Activated T-cell treated with anti-CD3 and anti-CD28 coated beads for 48 hours (primary cell): ENCODE measurements at places on chromosomes 12 and 14.

GRCh38 chr14:23297096-23297495 is 5.6 kb downstream of the PPP1R3E start:
- no peak for DNase-seq

DNA sequence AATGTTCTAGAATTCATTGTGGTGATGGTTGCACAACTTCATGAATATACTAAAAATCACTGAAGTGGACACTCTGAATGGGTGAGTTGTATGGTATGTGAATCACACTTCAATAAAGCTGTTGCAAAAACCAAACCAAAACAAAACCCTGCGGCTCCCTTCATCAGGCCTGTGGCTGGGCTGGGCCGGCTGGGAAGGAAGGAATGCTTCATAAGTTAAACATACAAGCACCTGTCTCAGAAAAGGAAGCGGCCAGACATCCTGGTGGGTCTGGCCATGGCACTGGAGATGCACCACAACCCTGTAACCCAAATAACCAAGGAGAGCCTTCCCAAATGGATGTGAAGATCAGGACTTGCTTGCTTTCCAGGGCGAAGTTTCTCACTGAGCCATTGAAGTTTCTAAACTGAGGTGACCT is 34.9 kb downstream of the TTC7B start:
- no peak for DNase-seq

DNA sequence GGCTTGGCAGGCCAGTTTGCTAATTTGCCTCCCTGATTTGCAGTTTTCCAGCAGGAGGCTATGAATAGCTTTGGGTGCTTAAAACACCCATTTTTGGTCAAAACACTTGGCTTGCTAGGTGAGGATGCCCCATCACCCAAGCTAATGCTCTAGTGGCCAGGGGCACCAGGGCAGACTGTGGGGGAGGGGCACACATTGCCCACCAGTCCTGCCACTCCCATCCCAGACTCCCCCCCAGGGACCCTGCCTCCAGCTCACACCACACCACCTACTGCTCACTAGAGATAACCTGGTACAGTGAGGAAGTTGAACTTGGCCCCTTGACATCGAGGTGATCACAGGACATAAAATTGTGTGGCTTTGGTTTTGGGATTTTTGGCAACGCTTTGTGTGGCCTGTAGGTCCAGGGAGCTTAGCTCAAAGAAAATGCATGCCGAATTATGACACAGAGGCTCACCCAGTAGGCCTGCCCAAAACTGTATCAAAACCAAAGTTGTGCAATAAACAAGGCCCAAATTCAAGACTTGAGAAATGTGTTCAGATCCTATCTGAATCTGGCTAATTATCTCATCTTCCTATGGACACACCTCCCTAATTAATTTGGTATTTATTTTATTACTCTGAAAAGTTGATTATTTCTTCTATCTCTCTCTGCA is 4.3 kb downstream of the NUAK1 start:
- DNase-seq = no peak

DNA sequence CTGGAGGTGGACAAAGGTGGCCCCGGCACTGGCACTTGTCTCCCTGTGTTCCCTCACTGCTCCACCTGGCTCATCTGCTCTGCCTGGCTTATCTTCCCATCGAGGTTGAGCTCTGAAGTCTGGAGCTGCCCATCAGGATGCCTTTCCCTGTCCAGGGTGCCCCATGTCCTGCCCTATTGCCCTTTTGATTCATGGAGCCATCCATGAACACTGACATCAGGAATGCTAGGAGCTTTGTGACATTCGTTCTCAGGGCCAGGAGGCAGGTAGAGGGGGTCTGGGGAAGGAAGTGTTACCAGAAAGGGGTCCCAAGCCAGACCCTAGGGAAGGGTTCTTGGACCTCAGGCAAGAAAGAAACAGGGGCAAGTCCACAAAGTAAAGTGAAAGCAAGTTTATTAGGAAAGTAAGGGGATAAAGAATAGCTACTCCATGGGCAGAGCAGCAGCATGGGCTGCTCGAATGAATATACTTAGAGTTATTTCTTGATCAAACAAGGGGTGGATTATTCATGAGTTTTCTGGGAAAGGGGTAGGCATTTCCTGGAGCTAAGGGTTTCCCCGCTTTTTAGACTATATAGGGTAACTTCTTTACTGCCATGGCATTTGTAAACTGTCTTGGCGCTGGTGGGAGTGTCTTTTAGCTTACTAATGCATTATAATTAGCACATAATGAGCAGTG is 51.6 kb downstream of the RIN3 start:
- DNase-seq = no peak

- DNase-seq = no peak
Measured at GRCh38 chr12:91952916-91953315, 192.7 kb downstream of the BTG1 start.

DNA sequence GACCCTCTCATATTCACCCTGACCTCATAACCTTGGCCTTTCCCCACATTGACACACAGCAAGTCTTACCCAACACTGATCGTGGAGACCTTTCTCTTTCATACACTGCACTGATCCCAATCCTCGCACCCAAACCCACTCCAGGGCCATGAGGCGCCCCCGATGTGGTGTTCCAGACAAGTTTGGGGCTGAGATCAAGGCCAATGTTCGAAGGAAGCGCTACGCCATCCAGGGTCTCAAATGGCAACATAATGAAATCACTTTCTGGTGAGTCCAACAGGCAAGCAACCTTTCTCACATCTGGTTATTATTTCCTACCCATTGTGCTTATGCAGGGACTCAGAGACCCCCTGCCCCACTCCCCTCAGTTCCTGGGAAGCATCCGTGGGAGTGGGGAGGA is 5.4 kb downstream of the MMP14 start:
- DNase-seq = no peak

DNA sequence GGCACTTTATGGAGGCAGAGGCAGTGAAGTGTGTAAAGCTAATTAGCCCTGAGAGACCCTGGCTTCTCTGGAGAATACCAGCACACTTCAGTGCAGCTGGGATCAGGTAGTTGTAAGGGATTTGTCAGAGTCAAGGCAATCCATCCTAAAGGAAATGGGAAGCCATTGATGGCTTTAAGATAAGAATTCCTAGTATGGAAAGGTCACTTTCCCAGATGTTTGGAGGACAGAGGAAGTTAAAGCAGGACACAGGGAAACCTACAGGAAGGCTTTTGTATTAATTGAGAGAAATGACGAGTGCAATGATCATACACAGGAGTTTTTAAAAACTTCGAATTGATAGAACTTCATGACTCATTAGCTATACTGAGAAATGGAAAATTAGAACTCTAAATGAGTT is 254.4 kb downstream of the SLC16A7 start:
- no peak for DNase-seq

GRCh38 chr12:45575417-45575816 is 154.1 kb upstream of the ARID2 start:
- DNase-seq = no peak

DNA sequence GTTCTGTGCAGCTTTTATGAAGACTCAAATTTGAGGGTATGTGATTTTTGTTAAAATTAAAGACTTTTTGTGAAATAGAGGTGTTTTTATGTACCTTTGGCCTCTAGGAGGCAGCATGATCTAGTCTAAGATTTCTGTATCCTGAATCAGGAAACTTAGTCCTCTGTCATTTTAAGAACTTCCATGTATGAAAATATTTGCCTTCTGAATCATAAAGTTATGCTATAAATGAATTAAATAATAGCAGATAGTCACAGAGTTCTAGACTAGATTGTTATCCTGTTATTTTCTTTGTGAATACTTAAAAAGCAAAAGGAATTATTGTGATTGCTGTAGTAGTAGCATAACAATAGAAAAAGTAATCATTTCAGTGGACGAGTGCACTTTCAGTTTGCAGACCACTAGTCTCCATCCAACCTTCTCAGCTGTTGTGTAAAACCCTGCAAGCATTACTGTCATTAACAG is 56.3 kb downstream of the FGD4 start:
- DNase-seq = no peak

DNA sequence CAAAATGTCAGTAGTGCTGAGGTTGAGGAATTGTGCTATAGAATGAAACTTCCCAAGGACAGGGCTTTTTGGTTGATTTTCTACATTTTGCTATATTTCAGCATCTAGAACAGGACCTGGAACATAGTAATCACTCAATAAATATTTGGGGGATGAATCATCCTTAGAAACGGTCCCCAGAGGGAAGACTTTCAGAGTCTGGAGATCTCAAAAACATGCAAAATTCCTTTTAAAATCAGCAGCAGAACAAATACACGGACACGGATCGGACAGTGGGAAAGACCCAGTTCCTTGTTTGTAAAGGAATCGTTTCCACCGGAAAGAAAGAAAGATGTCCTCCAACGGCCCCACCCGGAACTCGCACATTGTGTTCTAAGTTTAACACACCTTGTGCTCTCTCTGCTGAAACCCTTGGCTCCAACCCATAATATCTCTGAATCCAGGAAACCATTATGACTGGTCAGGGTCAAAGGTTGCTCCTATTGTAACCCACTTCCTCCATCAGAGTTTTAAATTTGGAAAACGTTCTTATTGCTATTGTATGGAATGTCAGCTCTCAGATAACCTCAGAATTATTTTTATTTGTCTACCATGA is 617.2 kb downstream of the MED13L start:
- DNase-seq = no peak

DNA sequence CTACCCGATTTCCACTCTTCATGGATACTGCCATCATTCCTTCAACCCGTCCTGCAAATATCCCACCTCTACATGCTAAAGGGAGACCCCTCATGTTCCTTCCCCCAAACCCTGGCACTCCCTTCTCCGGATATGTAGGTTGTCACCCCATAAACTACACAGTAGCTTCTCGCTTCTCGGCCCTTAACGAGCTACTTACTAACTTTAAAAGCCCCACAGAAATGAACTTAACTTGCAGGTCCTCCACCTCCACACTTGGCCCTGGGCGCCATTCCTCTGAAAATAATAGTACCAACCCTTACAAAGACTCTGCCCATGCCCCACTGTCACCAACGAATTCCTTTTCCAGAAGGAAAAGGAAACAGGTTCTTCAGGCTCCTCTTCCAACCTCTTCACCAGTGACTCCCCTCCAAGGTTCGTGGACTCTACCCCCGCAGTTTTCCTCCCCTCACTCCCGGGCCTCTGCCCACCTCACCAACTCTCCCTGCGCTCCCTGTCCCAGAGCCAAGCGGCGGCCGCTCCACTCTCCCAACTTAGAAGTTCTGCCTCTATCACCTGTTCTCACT is 1.2 kb downstream of the SPPL3 start:
- DNase-seq = no peak

GRCh38 chr12:46442738-46443137 is 70.2 kb upstream of the SLC38A2 start:
- DNase-seq = no peak

DNA sequence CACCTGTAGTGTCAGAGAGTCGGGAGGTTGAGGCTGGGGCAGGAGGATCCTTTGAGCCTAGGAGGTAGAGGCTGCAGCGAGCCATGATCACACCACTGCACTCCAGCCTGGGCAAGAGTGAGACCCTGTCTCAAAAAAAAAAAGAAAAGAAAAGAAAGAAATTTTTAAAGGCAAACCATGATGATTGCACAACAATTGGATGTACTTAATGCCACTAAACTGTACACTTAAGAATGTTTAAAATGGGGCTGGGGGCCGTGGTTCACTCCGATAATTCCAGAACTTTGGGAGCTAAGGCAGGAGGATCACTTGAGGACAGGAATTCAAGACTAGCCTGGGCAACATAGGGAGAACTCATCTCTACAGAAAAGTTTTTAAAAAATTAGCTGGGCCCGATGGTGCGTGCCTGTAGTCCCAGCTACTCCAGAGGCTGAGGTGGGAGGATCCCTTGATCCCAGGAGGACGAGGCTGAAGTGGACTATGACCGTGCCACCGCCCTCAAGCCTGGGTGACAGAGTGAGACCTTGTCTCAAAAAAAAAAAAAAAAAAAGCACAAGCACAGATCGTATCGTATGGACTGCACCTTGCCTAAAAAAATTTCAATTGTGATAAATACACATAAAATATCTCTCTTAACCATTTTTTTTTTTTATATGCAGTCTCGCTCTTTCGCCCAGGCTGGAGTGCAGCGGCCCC is 32.7 kb downstream of the JAG2 start:
- no peak for DNase-seq

DNA sequence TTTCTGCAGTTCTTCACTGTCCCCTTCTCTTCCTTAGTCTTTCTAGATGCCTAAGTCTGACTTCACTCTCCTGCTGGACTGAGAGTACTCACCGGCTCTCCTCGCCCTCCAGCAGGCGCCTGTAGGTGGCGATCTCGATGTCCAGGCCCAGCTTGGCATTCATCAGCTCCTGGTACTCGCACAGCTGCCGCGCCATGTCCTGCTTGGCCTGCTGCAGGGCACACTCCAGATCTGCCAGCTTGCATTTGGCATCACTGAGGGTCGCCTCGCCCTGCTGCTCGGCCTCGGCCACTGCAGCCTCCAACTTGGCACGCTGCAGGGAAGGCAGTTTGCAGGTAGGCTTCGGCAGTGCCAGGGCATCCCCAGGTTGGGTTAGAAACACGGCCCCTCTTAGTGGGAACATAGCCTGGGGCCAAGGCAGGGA is 5.2 kb downstream of the KRT84 start:
- DNase-seq = peak; percentile 19

GRCh38 chr14:101022121-101022520 is 118.6 kb upstream of the RTL1 start:
- DNase-seq = no peak

GRCh38 chr12:56758728-56759262 is 4.3 kb upstream of the HSD17B6 start:
- no peak for DNase-seq

- no peak for DNase-seq
Measured at GRCh38 chr12:55937981-55938380, 7.0 kb downstream of the DGKA start.

DNA sequence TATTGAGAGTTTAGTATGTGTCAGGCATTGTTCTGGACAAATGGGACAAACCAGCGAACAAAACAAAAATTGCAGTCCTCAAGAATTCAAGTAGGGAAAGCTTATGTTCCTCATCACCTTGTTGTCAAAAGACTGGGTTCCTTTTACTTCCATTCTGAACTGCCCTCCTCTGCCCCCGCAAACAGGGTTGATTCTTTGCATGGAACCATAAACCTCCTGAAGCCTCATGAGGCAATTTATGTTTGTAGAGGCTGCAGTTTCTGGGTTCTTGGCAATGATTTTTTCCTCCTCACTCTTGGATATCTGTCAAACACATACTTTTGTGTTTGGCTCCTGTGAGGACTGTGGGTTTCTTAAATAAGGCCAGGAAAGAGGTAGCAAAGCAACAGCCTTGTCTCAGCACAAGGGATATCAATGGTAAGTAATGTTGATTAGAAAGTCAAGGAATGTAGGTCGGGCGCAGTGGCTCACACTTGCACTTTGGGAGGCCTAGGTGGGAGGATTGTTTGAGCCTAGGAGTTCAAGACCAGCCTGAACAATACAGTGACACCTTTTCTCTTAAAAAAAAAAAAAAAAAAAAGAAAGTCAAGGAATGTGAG is 13.9 kb downstream of the COPZ1 start:
- DNase-seq = no peak
